ENCODE measurements at places on chromosomes 1 and 21.
A peak's percentile ranks its signal among the peaks of the same experiment; 100 is the strongest.

DNA sequence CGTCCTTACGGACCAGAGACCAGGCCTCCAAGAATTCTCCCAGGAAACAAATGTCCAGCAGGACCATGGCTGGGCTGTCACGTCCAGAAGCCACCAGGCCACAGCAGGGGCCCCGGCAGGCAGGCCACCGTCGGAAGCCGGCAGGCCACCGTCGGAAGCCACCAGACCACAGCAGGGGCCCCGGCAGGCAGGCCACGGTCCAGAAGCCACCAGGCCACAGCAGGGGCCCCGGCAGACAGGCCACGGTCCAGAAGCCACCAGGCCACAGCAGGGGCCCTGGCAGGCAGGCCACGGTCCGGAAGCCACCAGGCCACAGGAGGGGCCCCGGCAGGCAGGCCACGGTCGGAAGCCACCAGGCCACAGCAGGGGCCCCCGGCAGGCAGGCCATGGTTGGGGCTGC, 67.0 kb upstream of the PDE9A start:
- DNase-seq: no peak

- no peak for DNase-seq
These were observed 8.1 kb downstream of the MIS18A start for GRCh38 chr21:32270748-32271147.

GRCh38 chr1:197284325-197284724, 16.3 kb downstream of the CRB1 start:
- DNase-seq: no peak

DNA sequence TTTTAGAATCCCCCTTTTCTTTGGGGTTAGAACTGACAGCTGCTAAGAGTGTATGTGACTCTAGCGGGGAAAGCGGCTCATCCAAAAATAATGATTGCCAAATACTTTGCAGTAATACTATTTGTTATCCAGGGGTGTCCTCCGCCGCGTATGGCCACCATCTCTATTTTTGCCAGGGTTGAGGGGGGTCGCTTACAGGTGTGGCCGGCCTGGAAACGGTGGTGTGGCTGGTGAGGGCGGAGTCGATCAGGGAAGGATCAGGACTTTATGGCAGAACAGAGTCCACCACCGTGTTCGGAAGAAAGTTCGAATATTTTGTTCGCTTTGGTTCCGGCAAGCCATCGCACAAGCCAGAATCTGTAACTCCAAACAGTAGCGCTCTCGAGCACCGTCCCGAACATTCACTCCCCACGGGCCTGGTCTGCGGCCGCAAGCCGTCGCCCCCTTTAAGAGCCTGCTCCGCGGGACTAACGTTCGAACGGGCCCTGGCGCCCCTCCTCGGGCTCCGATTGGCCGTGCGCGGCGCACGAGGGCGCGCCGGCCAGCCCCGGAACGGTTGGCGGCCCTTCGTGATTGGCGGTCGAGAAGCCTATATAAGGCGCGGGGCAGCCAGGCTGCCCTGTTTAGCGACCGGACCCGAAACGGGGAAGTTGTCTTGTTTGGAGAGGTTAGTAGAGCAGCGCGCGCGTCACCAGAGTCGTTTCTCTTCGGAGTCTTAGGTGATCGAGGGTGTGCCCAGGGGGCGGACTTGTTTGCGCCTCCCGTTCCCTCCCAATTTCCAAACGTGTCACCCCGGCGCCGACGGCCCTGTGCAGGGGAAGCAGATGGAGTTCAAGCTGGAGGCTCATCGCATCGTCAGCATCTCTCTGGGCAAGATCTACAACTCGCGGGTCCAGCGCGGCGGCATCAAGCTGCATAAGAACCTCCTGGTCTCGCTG, at the start of gene IER5:
IER5 (plus strand) TSS at position 622 of the 938 bp plus-strand sequence; CDS start at position 825, 203 bp downstream.
- DNase-seq: peak; percentile 92

DNA sequence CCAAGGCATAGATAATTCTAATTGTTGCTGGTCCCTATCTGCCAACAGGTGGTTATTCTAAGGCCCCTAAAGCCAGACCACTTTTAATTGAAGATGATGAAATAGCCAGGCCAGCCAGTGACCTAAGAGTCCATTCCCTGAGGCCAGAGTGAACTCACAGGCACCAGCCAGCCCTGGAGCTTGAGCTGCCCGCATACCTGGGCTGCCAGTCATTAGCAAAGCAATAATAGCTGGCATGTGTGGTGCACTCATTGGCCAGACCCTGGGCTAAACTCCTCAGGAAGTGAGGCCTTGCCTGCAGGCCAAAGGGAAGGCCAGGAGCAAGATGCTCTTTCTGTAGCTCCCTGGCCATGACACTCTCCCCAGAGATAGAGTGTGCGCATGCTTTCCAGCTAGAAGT, 180.4 kb upstream of the KLHDC7A start:
- no peak for DNase-seq

- no peak for DNase-seq
These were observed 59.5 kb downstream of the S100B start for GRCh38 chr21:46545363-46545762.

GRCh38 chr21:36551321-36551720, 71.4 kb upstream of the CLDN14 start:
- DNase-seq: no peak

- DNase-seq: no peak
These were observed 16.1 kb downstream of the EIF2B3 start for GRCh38 chr1:44970317-44970716.

DNA sequence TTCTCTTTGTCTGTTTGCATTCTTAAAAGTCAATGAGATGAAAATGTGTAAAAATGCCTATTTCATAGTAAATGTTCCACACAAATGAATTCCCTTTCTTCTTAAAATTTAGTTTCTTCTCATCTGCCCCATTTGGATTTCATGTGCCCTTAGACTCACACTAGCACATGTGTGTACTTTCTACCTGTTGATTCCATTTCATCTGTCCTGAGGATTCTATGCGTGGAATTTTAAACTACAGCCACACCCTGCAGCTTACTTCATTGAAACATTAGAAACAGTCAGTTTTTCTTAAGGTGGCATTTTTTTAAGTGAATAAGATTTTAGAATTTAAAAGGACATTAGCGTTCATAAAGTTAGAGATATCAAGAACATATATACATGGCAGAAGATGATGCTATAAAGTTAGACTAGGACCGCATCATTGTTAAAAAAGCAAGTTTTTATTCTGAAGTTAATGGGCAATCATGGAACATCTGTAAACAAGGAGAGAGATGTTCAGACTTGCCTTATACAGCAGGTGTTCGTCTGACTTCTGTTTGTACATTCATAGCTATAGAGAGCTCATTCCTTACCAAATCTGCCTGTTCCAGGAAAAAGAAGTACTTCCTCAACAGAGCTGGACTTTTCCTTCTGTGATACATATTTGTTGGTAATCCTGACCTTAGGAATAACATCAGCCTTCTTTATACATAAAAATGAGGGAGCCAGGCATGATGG, 3.9 kb upstream of the TUT4 start:
- no peak for DNase-seq

DNA sequence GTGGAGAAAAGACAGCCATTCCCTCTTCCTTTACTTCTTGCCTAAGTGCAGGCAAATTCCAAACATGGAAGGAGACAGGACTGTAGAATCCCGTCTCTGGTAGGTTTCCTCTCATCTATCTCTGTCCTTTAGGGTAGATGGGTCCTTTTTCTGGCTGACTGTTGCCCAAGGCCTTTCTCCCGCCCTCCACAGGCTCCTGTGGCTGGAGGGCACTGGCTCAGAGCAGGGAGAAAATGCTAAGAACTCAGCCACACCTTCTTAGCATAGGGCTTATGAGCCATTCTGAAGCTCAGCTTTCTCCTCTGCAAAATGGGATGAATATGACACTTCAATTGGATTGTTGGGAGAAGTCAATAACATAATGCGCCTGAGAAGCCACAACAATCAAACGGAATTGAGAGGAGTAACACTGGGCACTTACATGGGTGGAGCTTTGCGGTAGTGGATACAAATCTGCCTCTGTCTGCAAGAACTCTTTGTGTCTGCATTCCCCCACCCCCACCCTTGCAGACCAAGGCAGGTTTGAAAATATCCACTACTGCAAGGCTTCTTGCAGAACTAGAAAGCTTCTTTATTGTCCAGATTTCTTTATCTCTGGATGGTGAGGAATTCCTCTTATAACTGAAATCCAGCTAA, 94.7 kb downstream of the CSMD2 start:
- no peak for DNase-seq

- no peak for DNase-seq
These were observed 166.7 kb upstream of the PDE4B start for GRCh38 chr1:65626003-65626402.

DNA sequence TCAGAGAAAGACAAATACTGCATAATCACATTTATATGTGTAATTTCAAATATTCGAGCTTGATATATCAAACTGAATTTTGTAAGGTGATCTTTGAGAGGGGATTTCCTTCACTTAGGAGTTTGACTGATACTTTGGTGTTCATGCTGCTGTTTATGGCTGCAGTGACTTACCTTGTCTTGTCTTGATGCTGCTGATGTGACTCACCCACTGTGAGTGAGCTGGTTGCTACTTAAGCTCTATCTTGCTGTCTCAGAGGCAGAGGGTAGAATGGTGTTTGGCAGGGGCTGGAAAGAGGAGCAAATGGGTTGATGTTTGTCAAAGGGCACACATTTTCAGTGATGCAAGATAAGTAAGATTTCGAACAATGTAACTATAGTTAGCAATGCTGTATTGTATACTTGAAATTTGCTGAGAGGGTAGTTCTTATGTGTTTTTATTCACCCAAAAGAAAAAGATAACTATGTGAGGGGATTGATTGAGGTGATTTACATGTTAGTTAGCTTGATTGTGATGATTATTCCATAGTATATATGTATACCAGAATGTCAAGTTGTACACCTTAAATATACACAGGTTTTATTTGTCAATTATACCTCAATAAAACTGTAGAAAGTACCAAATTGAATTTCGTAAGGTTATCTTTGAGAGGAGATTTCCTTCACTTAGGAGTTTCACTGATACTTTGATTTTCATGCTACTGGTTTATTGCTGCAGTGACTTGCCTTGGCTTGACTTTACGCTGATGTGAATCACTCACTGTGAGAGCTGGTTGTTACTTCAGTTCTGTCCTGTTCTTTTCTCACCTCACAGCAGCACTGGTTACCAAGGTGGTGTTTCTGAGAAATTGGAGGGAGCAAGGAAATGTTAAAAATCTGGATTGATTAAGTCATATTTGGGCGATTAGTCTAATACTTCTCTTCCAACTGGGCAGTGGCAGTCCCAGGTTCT, 94.5 kb upstream of the SLC5A9 start:
- no peak for DNase-seq

DNA sequence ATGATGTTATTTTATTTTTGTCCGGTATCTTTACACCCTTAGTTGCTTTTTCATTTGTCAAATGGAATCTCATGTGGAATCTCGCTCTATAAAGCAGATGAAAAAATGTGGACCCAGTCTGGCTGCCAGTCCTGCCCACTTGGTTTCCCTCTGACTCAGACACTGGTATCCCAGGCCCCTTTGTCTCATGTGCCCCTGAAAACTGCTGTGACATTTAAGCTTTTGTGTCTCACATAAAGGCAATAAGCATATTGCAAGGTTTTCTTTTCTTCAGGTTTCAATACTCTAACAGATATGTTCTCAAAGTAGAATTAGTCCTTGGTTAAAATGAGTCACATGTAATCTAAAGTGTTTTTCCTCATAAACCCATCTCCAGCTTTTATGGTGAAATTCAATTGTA, 183.3 kb downstream of the ST6GALNAC3 start:
- no peak for DNase-seq

DNA sequence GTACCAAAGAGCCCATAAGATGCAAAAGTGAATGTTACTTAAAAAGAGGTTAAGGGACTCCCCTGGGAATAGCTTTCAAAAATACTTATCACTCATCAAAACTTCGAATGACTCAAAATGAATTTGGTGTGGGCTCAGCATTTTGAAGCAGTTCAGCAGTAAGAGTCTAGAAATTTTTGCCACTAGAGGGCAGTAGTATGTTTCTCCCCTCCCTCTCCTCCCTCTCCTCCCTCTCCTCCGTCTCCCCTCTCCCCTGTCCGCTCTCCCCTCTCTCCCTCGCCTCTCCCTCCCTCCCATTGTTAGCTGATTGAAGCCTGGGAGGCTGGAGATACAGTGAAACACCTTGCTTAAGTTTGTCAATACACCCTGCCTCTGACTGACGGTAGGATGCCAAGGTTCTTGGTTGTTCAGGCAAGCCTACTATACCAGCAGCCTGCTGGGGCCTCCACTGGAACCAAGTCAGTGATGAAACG, 70.8 kb upstream of the TENT5C start:
- no peak for DNase-seq

DNA sequence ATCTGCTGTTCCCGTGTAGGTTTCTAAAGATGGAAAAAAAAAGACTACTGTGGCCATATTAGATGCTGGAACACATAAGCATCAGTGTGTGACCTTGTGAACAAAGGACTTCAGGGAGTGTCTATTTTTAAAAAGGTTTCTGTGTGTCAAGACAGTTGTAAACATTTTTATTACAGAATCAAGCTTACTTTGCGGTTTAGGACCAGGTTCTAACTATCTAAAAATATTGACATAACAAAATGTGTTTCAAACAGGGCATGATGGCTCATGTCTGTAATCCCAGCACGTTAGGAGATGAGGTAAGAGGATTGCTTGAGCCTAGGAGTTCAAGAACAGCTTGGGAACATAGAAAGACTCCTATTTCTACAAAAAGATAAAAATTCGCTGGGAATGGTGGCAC, 7.1 kb upstream of the DDI2 start:
- DNase-seq: no peak

Data from activated CD4-positive, CD25-positive, alpha-beta regulatory T cell (primary cell).